ENCODE measurements at places on chromosomes 1 and 21. TPM values are rescaled to one million over a fixed set of nuclear protein-coding genes. Genes with fewer than 3 reads are reported as not detected.

GRCh38 chr1:82646336-82646735 lies 845.6 kb downstream of the ADGRL2 start:
- no peak for DNase-seq

- DNase-seq: no peak
These were observed 355.6 kb downstream of the SIPA1L2 start for GRCh38 chr1:232274236-232274855.

DNA sequence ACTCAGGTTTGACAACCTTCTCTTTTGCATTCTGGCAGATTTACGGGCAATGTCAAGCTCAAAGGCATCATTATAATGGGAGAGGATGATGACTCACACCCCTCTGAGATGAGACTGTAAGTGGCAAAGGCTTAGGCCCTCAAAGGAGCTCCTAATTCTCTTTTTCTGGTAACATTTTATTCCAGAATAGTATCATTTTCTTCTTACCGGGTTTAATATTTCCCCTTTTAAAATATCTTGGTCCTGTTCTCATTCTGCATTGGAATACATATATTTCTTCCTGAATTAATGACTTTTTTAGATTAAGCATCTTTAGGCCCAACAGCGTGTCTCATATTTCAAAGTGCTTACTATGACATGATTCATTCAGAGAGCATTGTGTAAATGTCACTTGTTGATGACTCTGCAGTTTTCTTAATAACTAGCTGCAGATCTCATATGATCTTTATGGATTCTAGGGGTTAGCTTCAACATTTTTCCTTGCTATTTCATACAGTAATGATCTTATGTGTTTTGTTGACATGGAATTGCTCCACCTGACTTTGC lies 1.7 kb downstream of the PITHD1 start:
- no peak for DNase-seq

GRCh38 chr1:226185141-226186036 lies 1.2 kb downstream of the ACBD3 start:
- no peak for DNase-seq

- no peak for DNase-seq
These were observed 68.5 kb downstream of the SLC19A1 start for GRCh38 chr21:45473496-45474322.

DNA sequence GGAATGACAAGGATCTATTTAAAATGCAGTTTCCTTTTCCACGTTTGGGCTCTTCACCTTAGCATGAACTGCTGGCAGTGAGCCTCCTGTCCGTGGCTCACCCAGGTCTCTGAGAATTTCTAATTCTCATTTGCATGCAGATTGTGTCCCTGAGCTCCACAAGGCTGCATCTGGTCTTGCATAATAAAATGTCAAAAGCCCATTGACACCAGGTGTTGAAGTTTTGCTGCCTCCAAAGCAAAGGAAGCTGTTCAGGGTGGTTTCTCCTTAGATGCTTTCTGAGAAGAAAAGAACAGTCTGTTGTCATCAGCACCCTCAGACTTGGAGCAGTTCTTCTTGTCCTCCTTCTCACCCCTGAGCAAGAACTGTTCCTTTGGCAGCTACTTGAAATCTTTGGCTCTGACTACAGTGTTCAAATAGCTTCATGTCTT lies 433.1 kb upstream of the KAZN start:
- DNase-seq: no peak

- no peak for DNase-seq
These were observed 24.8 kb downstream of the HSD3B1 start for GRCh38 chr1:119531606-119532323.

GIPC2 gene
- polyA plus RNA-seq: not detected

ITLN2 gene
- polyA plus RNA-seq: not detected

GPATCH3 gene
- 9.1 TPM for polyA plus RNA-seq

RPE65 gene
- polyA plus RNA-seq: 0.02 TPM

Data from SK-N-SH (cell line).